HFFc6 (cell line): ENCODE measurements at places on chromosomes 1 and 21.
A peak's percentile ranks its signal among the peaks of the same experiment; 100 is the strongest.

GRCh38 chr1:20640183-20640597 is 6.9 kb downstream of the PINK1 start:
- peak; percentile 43 for DNase-seq

DNA sequence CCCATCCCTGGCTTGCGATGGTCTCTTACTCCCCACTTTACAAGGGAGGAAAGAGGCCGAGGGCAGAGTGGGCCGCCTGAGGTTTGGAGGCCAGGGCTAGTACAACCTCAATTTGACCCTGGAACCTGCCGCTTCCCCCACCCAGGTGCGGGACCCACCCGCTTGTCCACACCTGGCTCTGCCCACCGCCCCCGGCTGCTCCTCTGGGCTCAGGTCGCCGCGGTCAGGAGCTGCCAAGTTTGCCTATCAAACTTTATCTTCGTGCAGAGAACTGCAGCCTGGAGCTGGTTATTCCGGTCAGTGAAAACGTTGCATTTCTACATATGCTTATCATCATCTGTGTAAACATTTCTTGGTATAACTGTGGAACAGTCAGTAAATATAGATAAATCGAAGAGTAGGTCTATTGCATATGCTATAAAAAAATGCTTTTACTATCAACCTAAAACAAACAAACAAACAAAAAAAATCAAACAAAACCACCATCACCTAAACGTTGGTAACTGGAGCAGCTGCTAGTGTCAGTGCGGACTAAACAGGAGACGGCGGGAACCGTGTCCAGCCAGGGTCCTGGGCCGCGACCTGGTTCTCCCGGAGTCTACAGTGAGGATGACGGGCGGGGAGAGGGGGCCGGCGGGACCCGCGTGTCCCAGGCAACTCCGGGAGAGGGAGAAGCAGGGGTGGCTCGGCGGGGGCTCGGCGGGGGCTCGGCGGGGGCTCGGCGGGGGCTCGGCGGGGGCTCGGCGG is 906 bp upstream of the ADARB1 start:
- DNase-seq: no peak

- no peak for DNase-seq
Measured at GRCh38 chr21:40185208-40185607, 318.0 kb downstream of the PCP4 start.

GRCh38 chr1:109389638-109390341 is 7.9 kb downstream of the SORT1 start:
- DNase-seq: no peak

DNA sequence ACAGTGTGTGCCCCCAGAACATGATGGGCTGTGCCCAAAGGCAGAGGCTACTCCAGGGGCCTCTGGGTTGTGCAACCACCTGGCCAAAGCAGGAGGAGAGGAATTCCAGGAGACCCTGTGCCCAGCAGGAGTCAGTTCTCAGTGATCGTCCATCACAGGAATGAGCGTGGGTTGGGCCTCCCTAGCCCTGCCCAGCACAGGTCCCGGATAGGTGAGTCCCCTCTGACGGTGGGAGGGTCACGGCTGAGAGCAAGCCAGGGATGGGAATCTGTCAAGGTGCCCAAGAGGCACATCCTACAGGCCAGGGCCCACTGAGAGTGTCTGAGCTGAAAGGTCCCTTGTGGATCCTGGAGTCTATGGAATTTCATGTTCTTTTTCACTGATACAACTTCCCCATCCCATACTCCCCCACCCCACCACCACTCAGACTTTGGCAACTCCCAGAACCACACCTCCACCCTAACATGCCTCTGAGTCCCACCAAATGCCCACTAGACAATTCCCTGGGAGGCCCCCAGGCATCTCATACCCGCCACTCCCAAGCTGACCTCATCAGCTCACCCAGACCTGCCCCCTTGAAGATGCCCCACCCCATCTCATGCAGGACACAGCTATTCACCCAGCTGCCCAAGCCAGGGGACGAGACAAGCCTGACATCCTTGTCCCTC is 3.1 kb downstream of the GJB4 start:
- no peak for DNase-seq

GRCh38 chr1:56081173-56081572 is 498.2 kb downstream of the PLPP3 start:
- DNase-seq: peak; percentile 53

- DNase-seq: no peak
Measured at GRCh38 chr1:47388030-47388890, 27.8 kb upstream of the FOXE3 start.

DNA sequence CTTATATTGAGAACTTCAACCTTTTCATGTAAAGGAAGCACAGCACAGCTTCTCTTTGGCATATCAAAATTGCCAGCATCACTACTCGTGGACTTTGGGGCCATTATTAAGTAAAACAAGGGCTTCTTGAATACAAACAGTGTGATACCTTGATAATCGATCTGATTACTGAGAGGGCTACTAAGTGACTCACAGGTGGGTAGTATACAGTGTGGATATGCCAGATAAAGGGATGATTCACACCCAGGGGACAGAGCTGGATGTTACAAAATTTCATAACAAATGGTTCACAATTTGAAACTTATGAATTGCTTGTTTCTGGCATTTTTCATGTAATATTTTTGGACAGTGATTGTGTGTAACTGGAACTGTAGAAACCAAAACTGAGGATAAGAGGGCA is 15.4 kb downstream of the HDAC1 start:
- DNase-seq: no peak
